RWPE2 (cell line): ENCODE measurements at places on chromosomes 13 and 19.

DNA sequence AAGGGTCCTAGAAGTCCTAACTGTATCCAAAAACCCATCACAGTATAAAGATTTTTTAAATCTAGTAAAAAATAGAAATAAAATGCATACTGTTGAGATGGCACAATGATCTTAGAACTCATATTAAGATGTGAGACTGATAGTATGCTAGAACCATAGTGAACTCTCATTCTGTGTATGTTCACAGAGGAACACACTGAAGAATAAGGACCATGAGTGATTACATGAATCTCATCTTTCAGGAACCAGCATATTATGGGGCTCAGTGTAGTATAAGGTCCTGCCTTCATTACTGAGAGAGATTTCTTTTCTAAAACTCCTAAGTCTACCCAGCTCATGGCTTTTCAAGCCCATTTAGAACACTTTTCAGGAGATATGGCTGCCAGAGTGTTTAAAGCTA, 59.8 kb upstream of the RFC3 start:
- DNase-seq, result no peak
- no peak overlapping the region for H3K4me3 ChIP-seq
- no peak overlapping the region for H3K27ac ChIP-seq
- no peaks in the 10 kb centered on the region for H3K27me3 ChIP-seq
- H3K4me1 ChIP-seq, result no peaks in the 10 kb centered on the region

DNA sequence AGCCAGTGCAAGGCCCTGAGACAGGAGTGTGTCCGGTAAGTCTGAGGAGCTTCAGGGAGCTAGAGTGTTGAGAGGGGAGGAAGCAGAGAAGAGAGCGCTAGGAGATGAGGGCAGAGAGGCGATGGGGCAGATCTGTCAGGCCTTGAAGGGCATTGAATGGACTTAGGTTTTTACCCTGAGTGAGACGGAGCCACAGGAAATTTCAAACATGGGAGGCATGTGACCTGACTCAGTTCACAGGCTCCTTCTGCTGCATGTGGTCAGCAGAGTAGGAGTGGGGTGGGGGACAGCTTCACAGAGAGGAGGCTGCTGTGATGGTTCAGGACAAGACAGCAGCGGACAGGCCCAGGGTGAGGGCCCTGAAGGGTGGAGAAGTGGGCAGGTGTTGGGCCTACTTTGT, 2.5 kb upstream of the FAM98C start:
- H3K27ac ChIP-seq, result no peak overlapping the region
- H3K4me3 ChIP-seq, result no peak overlapping the region
- no peaks in the 10 kb centered on the region for H3K27me3 ChIP-seq
- DNase-seq, result no peak
- no peaks in the 10 kb centered on the region for H3K4me1 ChIP-seq

DNA sequence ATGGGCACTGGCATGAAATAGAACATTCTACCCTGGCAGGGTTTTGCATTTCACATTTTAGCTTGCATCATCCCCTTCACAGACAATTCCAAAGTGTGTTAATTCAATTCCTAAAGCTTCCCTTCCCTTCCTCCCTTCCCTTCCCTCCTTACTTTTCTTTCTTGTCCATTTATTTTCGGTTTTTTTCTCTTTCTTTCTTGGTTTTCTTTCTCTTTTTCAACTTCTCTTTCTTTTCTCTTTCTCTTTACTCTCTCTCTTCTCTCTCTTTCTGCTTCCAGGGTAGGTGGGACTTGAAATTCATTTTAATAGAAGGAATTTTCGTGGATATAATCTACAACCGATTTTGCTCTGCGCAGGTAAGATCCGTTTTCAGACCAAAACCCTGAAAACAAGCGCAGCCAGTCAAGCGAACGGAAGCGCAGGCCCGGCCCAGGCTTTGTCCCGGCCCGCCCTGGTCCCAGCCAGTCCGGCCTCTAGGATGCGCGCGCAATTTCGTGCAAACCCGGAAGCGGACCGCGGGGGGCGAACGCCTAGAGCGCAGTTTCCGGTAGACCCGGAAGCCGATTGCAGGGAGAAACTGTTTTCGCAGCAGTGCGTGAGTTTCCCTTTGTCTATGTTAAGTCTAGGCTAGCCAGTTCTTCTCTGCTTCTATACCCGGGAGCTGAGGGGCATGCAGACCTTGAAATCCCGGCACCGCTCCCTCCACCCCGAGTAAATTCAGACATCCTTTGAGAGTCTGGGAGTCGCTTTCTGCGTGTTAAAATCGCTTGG, at the start of gene ZNF528:
Gene ZNF528, plus strand, starts transcription at position 540 of the 771 bp plus-strand sequence. CDS start 4,165 bp downstream, outside the sequence.
- peak within 1 kb of the TSS; percentile 43 for H3K27ac ChIP-seq
- peak; percentile 93 for DNase-seq
- H3K4me1 ChIP-seq, result no peaks in the 10 kb centered on the region
- peak within 1 kb of the TSS; percentile 54 for H3K4me3 ChIP-seq
- H3K36me3 ChIP-seq, result no peaks in the 10 kb centered on the region

DNA sequence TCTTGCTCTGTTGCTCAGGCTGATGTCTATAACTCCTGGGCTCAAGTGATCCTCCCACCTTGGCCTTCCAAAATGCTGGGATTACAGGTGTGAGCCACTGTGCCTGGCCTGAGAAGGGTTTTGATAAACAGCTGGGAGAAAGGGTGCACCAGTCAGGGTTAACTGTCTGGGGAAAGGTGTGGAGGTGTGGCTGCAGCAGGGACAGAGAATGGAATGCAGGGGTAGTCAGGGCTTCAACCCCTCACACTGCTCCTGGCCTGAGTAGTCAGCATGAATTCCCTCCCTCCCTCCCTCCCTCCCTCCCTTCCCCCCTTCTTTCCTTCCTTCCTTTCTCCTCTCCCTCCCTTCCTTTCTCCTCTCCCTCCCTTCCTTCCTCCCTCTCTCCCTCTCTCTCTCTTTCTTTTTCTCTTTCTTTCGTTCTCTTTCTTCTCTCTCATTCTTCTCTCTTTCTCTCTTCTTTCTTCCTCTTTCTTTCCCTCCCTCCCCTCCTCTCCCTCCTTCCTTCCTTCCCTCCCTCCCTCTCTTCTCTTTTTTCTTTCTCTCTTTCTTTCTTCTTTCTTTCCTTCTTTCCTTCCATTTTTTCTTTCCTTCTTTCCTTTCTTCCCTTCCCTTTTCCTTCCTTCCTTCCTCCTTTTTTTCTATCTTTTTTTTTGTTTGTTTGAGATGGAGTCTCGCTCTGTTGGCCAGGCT, 16.0 kb downstream of the MYO1F start:
- no peaks in the 10 kb centered on the region for H3K4me1 ChIP-seq
- no peak overlapping the region for H3K4me3 ChIP-seq
- H3K27me3 ChIP-seq, result no peaks in the 10 kb centered on the region
- no peaks in the 10 kb centered on the region for H3K36me3 ChIP-seq
- H3K27ac ChIP-seq, result no peak overlapping the region

- DNase-seq, result no peak
- H3K27ac ChIP-seq, result no peak overlapping the region
- no peaks in the 10 kb centered on the region for H3K36me3 ChIP-seq
Measured at GRCh38 chr13:74215420-74215819, 81.2 kb upstream of the KLF12 start.

DNA sequence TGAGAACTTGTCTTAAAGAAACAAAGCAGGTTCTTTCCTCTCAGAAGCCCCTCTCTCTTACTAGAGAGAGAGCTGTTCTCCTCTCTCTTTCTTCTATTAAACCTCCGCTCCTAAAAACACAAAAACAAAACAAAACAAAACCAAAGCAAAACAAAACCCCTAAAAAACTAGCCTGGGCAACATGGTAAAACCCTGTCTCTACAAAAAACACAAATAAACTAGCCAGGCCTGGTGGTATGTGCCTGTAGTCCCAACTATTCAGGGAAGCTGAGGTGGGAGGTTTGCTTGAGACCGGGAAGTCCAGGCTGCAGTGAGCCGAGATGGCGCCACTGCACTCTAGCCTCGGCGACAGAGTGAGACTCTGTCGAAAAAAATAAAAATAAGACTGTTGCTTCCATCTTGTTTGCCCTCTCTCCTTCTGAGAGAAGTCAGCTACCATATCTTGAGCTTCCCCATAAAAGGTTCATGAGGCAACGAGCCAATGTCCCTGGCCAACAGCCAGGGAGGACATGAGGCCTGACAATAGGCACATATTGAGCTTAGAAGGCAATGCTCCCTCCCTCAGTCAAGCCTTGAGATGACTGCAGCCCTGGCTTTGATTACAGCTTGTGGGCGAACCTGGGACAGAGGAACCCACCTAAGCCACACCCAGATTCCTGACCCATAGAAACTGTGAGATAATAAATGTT, 17.5 kb upstream of the FLT3 start:
- no peak overlapping the region for H3K4me3 ChIP-seq
- H3K27me3 ChIP-seq, result no peaks in the 10 kb centered on the region
- no peaks in the 10 kb centered on the region for H3K4me1 ChIP-seq
- H3K27ac ChIP-seq, result no peak overlapping the region
- no peaks in the 10 kb centered on the region for H3K36me3 ChIP-seq
